Colonic mucosa (tissue), 4 donors: ENCODE measurements at places on chromosomes 7 and 10.

DNA sequence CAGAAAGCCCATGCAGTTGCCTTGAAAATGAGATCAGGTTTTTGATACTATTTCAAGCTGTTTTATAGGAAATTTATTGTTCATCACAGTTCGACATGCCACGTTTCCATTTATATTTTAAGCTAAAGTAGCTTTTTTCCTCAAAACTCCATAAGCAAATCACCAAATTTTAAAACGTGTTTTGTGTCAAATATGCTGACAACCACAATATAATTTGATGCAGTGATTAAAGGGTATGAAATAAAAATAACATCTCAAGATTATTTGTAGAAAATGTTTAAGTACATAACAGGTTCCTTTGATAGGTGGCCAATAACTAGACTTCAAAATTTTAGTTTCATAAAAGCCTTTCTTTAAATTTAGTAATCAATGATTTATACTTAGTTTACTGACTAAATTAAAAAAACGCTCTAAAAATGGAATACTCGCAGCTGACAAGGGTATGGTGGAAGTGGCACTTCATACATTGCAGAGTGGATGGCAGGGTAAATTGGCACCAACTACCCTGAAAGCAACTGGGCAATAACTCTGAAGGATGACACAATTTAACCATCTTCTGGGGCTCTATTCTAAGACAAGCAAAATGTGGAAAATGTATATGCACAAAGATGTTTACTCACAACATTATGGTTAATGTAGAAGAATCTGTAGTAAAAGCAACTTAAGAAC is 481.6 kb downstream of the TNS3 start:
- no peak for DNase-seq

DNA sequence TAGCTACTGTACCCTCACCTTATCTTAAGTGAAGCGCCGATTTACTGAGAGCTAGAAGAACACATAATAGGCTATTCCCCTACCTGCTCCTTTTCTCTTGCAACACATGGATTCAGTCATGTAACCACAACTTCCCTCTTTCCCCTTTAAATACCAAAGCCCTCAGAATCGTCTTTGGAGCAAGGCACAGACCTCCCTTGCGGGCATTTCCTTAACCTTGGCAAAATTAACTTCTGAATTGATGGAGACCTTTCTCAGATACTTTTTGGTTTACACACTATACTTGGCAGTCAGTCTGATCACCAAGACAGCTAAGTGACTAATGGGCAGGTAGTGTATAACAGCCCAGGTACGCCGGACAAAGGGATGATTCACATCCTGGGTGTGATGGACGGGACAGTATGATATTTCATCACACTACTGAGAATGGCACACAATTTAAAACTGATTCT is 72.7 kb upstream of the SEC61G start:
- no peak for DNase-seq

GRCh38 chr7:141071260-141071854 is 2.5 kb upstream of the TMEM178B start:
- no peak for DNase-seq

DNA sequence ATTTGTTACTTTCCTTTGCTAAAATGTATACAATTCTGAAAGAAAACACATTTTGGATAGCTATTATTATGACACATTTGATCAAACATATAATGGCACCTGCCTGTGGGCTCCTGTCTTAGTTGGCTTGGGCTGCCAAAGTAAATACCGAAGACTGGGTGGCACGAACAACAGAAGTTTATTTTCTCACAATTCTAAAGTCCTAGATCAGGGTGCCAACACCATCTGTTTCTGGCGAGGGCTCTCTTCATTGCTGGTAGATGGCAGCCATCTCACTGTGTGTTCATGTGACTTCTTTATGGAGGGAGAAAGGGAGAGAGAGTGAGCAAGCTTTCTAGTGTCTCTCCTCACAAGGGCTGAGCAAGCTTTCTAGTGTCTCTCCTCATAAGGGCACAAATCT is 195.8 kb upstream of the FAM3C start:
- no peak for DNase-seq

GRCh38 chr10:91471602-91472001 is 61.5 kb downstream of the HECTD2 start:
- no peak for DNase-seq

DNA sequence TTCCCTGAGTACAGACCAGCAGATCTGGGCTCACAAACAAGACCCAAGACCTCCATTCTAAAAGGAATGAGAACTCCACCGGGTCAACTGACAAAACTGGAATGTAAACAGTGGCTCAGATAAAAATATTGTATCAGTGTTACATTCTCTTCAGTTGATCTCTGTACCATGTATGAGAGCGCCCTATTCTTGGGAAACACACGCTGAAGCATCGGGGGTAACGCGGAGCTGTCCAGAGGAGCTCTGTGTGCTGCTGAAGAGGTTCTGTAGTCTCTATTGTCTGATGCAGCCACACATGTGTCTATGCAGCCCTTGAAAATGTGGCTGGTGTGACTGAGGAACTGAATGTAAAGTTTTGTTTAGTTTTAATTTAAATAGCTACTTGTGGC is 39.7 kb downstream of the HIPK2 start:
- no peak for DNase-seq

GRCh38 chr10:114791768-114792167 is 29.8 kb upstream of the FHIP2A start:
- no peak for DNase-seq

DNA sequence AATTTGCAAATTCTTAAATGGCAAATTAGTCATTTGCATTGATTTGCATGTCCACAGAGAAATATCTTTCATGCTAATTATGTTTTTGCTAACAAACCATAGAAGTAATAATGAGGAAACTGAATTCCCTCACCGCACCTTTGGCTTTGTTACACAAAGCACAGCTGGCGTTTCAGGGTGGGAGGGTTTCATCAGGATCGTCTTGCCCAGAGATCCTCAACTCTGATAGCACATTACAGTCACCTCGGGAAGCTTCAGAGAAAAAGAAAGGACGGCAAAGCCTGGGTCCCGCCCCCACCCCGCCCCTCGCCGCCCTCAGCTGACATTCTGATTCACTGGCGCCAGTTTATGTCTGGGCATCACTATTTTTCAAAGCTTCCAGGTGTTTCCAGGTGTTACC is 119.4 kb downstream of the PTPRN2 start:
- no peak for DNase-seq

DNA sequence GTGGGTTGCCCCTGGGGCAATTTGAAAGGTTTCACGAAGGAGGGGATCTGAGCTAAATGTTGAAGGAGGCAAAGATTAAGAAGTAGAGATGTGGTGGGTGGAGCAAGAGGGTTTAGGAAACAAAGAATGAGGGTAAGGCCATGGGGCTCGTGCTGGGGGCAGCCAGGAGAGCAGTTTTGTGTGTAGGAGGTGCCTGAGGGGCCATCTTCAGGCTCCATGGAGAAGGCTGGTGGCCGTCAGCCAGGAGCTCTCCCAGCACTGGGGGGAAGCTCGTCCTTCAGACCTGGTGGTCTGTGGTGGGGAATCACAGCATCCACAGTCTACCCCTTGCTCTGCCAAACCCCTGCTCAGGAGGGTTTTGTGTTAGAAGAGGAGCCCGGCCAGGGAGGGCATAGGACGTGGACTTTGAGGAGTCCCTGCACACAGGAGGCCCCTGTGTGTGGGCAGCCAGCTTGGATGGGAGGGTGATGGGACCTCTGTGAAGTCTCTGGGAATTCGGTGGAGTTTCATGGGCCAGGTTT is 11.8 kb upstream of the CXCL12 start:
- DNase-seq = no peak

GRCh38 chr10:89185658-89186057 is 21.5 kb downstream of the CH25H start:
- DNase-seq = no peak

GRCh38 chr7:83976302-83976701 is 218.3 kb downstream of the SEMA3A start:
- no peak for DNase-seq

DNA sequence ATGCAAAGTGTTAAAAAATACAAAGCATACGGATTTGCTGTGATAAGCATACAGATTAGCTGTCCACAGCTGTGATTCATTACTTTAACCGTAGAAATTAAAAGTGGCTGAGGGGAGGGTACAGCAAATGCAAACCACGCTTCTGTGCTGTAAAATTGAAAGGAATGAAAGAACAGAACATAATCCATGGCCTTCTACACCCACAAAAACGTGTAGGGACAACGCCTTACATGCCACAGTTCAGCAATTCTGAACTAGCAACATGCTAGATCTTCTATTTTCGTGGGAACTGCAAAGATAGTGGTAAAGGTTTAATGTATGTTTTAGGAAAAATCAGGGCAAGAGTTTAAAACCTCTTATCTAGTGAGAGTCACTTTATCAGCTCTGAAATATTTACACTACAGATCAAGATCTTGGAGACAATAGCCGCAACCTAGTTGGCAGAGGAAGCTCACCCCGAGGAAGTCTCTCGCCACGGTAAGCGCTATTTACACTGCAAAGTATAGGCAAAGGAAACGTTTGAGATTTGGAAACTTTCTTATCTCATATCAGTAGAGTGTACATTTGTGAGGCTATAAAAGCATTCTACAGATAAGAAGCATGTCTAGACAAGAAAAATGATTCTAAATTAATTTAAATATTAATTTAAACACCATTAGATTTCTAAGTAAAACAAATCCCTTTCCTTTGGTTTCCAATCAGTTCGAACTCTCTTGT is 193.6 kb downstream of the MLLT10 start:
- peak; percentile 67 for DNase-seq

- DNase-seq = no peak
Observed at GRCh38 chr7:148622887-148623585, 32.5 kb downstream of the C7orf33 start.

GRCh38 chr7:139058943-139059342 is 23.1 kb upstream of the ZC3HAV1L start:
- DNase-seq = no peak

DNA sequence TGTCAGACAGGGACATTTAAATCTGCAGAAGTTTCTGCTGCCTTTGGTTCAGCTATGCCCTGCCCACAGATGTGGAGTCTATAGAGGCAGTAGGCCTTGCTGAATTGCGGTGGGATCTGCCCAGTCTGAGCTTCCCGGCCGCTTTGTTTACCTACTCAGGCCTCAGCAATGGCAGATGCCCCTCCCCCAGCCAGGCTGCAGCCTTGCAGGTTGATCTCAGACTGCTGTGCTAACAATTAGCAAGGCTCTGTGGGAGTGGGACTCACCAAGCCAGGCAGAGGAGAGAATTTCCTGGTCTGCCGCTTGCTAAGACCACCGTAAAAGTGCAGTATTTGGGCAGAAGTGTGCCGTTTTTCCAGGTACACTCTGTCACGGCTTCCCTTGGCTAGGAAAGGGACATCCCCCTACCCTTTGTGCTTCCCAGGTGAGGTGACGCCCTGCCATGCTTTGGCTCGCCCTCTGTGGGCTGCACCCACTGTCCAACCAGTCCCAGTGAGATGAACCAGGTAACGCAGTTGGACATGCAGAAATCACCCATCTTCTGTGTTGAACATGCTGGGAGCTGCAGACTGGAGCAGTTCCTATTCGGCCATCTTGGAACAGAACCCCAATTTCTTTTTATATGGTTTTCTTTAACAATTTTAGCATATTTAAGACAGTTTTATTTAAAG is 28.4 kb upstream of the VWDE start:
- no peak for DNase-seq

GRCh38 chr7:148993193-148993592 is 35.1 kb downstream of the PDIA4 start:
- no peak for DNase-seq

DNA sequence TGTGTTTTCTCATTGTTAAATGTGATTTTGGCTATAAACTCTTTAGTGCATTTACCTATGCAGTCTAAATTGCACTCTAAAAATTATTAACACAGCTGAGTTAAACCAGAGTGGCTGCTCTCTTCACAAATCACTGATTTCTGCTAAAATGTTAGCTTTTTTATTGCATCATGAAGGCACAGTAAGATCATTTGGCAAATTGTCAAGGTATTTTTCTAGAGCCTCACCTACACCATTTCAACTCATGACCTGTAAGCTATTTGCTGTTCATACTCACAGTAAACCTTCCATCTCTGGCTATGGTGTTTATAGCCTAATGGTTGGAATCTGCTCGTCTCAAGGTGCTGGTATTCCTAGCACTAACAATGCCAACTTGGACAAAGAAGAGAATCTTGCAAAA is 25.7 kb downstream of the NDUFB2 start:
- DNase-seq = no peak
